ENCODE measurements at places on chromosomes 7 and 10.

- no peak for DNase-seq
Measured at GRCh38 chr10:96556003-96556402, 30.8 kb downstream of the TM9SF3 start.

DNA sequence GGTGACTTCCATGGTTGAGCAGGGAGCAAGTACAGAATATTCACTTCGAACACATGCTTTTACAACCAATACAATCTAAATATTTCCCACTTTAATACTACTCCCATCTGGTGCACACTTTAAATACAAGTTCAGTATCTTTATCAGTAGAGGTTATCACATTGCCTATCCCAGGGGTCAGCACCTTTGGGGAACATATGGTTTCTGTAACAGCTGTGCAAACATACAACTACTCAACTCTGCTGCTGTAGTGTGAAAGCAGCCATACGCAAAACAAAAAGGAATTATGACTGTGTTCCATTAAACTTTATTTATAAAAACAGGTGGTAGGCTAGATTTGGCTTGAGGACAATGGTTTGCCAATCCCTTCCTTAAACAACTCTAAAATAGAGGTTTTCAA, 157.5 kb downstream of the XPNPEP1 start:
- DNase-seq, result no peak

GRCh38 chr7:138902161-138902560, 79.0 kb downstream of the KIAA1549 start:
- DNase-seq, result no peak

DNA sequence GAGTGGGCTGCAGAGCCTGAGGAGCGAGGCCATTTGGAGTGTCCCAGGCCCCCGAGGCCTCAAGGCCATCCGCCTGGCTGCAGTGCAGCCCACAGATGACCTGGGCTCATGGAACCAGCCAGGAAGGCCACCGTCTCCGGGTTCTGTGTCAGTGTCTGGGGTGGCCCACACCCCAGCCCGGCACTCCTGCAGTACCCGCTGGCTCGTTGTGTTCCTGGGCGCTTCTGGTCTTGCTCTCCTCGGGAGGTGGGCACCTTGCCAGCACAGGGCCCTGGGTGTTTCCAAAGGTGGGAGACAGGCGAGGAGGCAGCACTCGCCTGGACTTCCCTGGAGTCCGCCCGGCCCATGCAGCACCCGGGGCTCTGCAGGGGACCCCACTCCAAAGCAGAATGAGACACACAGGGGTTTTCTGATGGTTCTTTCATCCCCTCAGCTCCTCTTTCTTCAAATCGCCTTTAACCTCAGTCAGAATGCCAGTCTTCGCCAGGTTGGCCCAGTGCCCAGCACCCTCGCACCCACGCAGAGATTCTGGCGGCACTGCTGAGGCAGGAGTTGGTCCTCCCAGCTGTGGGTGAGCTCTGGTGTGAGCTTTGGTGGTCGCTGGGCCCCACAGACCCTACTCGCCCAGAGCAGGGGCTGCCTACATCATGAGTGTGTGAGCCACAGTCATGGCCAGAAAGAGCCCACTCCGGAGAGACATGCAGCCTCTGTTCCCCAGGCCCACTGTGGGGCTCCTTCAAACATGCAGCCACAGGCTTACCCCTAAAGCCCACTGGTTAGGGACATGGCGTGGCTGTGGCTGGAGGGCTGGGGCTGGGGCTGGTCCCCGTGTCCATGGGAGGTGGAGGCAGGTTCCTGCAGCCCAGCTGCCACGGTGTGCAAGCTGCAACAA, 155.7 kb downstream of the EBF3 start:
- no peak for DNase-seq

- no peak for DNase-seq
Measured at GRCh38 chr10:31157123-31158010, 125.7 kb upstream of the ZNF438 start.

- DNase-seq, result no peak
Measured at GRCh38 chr10:23373156-23373555, 28.6 kb upstream of the C10orf67 start.

GRCh38 chr7:31000161-31000693, 36.5 kb downstream of the GHRHR start:
- no peak for DNase-seq

GRCh38 chr7:81659697-81660395, 110.0 kb downstream of the HGF start:
- DNase-seq, result no peak

- DNase-seq, result no peak
Measured at GRCh38 chr7:6705959-6706665, 635 bp downstream of the ZNF12 start.

GRCh38 chr10:88157981-88158465, 294.6 kb downstream of the PTEN start:
- DNase-seq, result no peak

- no peak for DNase-seq
Measured at GRCh38 chr7:136492366-136492765, 376.1 kb upstream of the CHRM2 start.

- DNase-seq, result no peak
Measured at GRCh38 chr10:55400075-55400849, 599.2 kb upstream of the PCDH15 start.

DNA sequence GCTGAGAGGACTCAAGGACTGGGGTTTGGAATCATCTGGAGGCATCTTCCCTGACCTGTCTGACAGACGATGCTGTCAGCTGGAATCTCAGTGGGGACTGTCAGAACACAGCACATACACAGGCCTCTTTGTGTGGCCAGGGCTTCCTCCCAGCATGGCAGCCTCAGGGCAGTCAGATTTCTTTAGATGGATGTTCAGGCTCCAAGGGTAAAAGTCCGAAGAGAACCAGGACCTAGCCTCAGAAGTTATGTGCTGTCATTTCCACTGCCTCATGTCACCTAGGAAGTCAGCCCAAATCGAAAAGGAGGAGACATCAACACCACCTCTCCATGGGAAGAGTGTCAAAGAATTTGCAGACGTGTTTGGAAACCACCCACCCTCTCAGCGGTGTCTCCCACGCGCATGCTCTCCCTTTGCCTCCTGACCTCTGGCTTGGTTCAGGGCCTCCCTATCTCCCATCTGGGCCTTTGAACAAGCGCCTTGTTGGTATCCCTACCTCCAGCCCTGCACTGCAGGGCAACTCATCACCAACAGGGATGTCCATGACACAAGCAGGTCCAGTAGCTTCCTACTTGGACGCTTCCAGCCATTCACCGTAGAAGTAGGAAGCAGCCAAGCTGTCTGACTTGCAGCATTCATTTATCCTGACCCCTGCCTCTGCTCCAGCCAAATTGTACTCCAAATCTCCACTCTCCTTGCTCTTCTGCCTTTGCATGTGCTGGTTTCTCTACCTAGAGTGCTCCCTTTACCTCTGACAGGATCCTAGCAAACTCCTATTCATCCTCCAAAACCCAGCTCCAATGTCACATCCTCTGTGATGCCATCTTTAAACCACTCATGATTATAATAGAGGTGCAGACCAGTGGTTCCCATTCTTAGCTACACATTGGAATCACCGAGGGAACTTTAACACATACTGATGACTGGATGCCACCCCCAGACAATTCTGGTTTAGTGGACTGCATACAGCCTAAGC, 121.6 kb downstream of the OAT start:
- no peak for DNase-seq

- no peak for DNase-seq
Measured at GRCh38 chr10:11386044-11386443, 225.4 kb downstream of the USP6NL start.

- DNase-seq, result no peak
Measured at GRCh38 chr10:93921338-93921737, 27.6 kb downstream of the SLC35G1 start.
